ENCODE measurements at places on chromosomes 1 and 21.
A peak's percentile ranks its signal among the peaks of the same experiment; 100 is the strongest.

DNA sequence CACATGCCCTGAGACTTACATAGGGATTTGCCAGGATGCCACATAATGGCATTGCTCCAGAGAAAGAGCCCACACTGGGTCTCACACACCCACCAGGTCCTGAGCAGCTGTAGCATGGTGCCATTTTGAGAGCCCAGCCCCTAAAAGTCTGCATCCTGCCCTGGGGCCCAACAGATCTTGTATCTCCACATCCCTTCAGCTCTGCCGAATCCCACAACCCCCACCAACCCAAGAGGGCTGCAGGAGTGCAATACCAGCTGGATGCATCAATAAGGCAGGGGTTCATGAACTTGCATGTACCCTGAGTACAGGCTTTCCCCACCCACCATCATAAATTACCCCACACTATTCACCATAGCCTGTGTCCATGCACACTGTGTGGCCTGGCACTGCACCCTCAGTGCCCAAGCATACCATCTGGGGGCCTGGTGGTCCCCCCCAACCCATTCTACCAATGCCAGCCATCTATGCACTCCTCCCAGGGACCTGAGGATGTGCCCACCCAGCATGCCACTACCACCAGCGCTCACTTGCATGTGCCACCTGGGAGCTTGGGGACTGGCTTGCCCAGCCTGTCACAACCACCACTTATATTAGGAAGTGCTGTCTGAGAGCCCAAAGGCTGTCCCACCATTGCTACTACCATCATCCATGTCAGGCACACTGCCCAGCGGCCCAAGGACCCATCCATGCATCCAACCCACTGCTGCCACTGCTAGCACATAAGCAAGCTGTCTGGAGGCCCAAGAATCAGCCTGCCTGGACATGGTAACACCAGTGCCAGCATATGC, 4.1 kb upstream of the KRTAP12-2 start:
- no peak for DNase-seq

DNA sequence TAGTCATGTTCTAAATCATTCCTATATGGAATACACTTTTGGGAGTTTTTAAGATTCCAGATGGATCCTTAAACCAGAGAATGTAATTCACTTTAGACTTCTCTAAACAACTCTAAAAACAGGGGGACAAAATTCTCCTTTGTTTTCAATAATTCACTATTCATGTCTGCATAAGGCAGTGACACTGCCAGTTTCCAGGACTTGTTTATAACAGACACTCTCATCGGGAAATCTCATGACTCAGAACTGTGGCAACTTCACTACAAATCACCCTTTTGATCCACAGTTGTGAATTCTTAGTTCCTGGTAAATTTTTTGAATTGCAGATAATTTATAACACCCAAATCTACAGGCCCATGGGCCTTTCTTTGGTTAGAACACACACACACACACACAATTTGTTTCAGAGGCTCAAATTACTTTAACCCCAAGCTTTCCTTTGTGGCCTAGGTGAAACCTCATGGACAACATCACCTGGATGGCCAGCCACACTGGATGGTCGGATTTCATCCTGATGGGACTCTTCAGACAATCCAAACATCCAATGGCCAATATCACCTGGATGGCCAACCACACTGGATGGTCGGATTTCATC, at the start of gene OR2T4:
OR2T4 (plus strand) TSS at position 545 of the 595 bp plus-strand sequence; CDS start at position 545, 0 bp downstream.
- DNase-seq: no peak

DNA sequence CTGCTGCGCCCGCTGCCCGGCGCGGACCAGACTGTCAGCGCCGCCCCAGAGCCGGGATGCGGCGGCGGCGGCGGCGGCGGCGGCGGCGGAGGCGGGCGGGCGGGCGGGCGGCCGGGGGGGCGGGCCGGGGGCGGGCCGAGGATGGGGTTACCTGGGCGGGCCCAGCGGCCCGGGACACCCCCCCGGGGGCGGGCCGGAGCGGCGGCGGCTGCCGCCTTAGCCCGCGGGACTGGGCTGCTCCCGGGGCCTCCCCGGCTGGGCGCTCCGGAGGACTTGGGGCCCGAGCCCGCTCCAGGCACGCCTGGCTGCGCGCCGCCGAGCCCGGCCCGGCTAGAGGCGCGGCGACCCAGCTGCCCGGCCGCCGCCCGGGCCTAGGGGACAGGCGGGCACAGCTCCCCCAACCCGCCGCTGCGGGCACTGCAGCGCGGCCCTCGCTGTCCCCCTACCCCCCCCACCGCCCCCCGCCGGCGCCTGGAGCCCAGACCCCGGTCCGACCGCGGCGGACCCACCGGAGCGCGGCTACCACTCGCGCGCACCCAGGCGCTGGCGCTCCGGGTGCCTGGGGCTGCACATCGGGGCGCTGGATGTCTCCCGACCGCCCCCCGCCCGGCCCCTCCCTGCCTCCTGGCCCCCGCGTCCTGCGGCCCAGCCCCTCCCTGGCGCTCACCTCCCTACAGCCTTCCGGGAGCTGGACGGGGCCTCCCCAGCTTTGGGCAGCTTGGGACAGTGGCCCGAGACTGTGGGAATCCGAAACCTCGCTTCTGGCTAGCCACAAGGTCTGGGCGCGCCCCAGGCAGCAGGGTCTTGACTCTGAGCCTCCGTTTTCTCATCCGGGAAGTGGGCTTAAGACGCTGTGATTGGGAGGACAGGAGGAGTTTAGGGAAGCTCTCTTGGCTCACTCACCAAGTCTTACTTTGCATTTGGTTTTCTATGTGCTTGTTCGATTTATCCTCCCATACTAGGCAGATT, at the start of gene WNT4:
WNT4 (minus strand) TSS at position 33 of the 969 bp plus-strand sequence. CDS start 175 bp downstream, outside the sequence.
- DNase-seq: no peak

DNA sequence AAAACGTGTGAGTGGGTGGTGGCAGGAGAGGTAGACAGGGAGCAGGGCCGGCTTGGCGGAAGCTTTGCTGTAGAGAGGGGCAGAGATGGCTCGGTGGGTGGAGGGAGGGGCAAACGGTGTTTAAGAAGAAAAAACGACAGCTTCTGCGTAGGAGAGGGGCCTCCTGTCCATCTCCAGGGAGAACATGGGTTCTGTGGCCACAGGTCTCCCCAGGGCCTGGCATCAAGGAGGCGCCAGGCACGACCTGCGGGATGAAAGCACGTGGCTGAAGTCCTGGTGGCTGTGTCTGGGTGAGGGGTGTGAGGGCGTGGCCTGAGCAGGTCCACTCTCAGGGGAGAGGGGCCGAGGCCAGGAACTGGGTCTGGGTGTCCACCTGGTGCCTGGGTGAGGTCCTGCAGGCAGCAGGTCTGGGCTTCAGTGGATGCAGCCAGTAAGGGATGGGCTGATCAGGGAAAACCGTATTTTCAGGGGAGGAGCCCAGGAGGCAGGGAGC, 940 bp upstream of the PRKCZ start:
- DNase-seq: no peak

GRCh38 chr1:16905110-16905867, 9.5 kb downstream of the RNU1-2 start:
- peak; percentile 22 for DNase-seq

GRCh38 chr1:108569097-108569728, 9.3 kb downstream of the EEIG2 start:
- DNase-seq: no peak

GRCh38 chr1:40187399-40187798, 26.2 kb downstream of the RLF start:
- no peak for DNase-seq

DNA sequence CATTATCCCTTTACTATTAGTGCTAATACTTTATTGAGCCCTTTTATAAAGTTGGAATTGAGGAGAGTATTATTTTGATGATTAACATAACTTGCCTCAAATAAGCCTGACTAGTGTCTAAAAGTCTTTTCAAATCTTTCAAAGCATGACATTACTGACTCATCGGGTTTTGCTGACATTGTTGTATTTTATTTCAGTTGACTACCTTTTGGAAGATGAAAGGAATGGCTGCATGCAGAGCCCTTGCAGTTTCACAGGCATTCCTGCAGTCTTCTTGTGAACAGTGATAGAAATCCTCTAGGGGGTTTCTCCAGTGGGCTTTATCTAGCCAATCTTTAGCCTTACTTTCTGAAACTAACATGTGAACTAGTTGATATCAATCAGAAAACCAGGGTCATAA, 43.0 kb upstream of the TMEM61 start:
- no peak for DNase-seq

DNA sequence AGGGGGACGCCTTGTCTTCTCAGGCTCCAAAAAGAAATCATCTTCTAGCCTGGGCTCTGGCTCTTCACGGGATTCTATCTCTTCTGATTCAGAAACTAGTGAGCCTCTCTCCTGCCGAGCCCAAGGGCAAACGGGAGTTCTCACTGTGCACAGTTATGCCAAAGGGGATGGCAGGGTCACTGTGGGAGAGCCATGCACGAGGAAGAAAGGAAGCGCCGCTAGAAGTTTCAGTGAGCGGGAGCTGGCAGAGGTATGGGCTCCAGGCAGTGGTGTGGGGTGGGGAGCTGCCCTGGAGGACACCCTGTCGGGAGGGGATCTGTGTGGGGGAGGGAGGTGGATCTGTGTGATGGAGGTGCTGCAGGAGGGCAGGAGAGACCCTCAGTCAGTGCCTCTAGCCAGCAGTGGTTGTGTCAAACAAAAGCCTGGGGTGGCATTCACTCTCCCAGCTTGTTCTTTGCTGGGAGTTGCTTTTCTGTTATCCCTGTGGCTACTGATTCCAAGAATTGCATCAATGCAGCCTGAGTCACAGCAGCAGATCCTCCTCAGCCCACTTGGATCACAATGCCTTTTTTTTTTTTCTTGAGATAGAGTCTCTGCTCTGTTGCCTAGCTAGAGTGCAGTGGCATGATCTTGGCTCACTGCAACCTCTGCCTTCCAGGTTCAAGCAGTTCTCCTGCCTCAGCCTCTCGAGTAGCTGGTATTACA, 21.8 kb downstream of the KDM4A start:
- DNase-seq: no peak
